ENCODE measurements at places on chromosomes 3 and 15.

DNA sequence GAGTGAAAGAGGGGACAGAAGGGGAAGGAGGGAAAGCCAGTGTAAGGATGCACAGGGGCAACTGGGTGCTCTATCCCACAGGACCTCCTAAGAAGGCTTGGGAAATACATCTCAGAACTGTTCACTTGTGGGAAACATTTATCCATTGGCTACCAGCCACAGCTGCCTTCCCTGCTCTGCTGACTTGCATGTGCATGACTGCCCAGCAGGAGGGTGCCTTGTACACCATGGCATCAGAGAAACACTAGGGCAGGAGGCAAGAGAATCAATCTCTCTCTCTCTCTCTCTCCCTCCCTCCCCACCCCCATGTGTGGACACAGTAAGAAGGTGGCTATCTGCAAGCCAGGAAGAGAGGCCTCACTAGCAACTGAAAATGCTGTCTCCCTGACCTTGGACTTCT lies 62.9 kb upstream of the ZBTB38 start:
- no peak for DNase-seq

GRCh38 chr15:91780387-91780786 lies 73.1 kb upstream of the SLCO3A1 start:
- no peak for DNase-seq

DNA sequence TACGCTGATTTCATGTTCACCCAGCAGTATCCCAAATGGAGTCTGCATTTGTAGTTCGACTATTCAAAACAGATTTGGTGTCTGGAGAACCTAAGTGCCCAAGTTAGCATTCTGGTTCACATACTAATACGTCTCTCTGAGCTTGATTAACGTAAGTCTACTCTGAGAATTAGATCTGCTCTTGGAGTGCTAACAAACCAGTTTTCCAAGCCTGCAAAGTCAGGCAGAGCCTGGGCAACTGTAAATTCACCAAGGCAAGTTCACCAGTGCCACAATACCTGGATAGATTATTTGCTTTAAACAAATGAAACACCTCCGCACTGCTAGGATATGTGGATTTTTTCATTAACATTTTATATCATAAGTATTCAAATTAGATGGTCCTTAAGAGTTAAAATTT lies 912.6 kb downstream of the ROBO1 start:
- no peak for DNase-seq

DNA sequence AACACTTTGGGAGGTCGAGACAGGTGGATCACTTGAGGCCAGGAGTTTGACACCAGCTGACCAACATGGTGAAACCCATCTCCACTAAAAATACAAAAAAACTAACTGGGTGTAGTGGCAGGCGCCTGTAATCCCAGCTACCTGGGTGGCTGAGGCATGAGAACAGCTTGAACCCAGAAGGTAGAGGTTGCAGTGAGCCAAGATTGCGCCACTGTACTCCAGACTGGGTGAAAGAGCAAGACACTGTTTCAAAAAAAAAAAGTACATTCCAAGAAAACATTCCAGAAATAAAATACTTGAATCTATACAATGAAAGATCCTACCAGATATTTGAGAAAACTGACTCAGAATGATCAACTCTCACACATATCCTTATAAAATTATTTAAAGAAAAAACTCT lies 30.4 kb downstream of the TFDP2 start:
- DNase-seq = no peak

- DNase-seq = no peak
Measured at GRCh38 chr15:75648156-75649000, 666 bp downstream of the SNX33 start.

GRCh38 chr3:196431181-196432136 lies 768 bp downstream of the UBXN7 start:
- no peak for DNase-seq

- DNase-seq = no peak
Measured at GRCh38 chr15:89825271-89825940, 10.8 kb upstream of the ANPEP start.

DNA sequence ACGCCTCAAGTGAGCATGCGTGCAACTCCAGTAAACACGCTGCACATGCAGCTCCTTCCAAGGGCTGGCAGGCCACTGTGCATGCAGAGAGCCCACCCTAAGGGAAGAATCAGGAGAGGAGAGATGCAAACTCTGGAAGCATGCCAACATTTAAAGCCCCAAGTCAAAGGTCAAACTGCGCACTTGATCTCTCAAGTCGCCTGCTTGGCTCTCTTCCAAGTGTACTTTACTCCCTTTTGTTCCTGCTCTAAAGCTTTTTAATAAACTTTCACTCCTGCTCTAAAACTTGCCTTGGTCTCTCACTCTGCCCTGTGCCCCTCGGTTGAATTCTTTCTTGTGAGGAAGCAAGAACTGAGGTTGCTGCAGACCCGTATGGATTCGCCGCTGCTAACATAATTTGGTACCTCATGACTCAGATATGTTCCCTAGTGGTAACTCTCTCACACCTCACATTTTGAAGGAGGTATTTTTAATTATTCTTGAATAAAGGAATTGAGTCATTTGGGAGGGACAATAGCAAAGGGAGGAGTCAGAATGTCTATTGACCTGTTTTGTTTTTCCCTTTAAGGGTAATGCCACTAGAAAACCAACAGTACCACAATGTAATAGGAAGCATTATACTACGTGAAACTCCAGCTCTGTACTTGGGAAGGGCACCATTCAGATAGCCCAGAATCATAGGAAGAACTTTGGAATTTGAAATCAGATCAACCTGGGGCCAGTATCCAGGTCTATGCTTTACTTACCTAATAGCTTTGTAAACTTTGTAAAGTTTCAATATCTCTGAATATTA lies 19.6 kb upstream of the DGKG start:
- DNase-seq = no peak

GRCh38 chr15:56923174-56923591 lies 4.7 kb downstream of the TCF12 start:
- DNase-seq = no peak

DNA sequence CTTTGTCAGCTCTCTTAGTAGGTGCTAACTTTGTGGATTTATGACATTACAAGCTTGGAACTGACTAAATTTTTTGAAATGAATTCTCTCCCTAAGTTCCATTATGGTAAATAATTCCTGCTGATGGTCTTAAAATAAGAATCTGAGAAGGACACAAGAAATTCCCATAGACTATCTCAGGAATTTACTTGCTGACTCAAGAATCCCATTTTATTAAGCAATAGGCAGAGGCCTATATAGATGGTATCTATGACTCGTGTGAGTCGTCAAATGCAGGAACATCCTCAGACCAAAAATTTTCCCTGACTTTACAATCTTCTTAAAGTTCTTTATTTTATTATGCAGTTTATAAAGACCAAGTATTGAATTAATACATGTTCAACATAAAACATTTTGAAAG lies 30.7 kb upstream of the CBLB start:
- no peak for DNase-seq

- no peak for DNase-seq
Measured at GRCh38 chr15:79978655-79979514, 7.9 kb upstream of the BCL2A1 start.

- DNase-seq = no peak
Measured at GRCh38 chr3:152350776-152351175, 82.0 kb downstream of the MBNL1 start.

- DNase-seq = no peak
Measured at GRCh38 chr3:154898443-154898842, 181.7 kb upstream of the MME start.

- no peak for DNase-seq
Measured at GRCh38 chr15:92846741-92847140, 53.4 kb upstream of the CHD2 start.

DNA sequence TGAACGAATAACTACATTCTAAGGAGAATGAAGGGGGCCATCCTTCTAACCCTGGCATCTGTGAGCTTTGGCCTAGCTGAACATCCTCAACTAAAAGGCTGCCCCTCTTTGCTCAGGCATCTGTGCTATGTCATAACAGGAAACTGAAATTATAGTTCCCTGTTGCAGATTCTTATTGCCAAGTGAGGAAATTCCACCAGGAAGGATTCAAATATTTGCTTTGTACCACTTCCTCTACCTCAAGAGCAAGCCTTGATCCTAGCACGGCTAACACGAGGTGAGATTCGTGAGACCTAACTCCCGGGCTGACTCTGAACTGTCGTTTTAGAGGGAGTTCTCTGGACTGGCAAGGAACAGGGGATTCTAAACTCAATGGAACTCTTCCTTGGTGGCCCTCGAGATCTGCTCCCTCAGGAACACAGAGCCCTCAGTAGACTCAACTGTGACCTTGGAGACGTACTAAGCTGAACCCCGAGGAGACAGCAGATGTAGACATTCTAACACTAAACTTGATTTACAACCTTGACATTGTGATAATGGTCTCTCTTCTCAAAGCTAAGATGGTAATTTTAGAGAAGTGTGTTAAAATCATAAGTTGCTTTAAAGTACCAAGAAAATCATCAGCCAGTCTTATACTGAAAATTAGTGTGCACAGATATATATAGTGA lies 4.2 kb downstream of the SPG21 start:
- DNase-seq = no peak

DNA sequence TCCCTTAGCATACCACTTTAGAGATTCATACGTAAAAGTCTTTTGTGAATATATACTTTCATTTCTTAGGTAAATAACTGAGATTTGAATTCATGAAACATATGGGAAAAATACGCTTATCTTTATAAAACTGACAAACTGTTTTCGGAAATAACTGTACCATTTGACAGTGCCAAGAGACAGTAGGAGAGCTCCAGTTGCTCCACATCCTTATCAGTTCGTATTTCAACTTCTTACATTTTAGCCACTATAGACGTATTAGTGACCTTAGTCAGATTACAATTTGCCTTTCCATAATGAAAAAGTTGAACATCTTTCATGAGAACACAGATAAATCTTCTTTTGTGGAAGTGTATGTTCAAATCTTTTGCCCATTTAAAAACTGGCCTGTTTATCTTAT lies 133.5 kb downstream of the NR2E3 start:
- DNase-seq = no peak

- DNase-seq = no peak
Measured at GRCh38 chr15:63156755-63157117, 541 bp downstream of the RPS27L start.

DNA sequence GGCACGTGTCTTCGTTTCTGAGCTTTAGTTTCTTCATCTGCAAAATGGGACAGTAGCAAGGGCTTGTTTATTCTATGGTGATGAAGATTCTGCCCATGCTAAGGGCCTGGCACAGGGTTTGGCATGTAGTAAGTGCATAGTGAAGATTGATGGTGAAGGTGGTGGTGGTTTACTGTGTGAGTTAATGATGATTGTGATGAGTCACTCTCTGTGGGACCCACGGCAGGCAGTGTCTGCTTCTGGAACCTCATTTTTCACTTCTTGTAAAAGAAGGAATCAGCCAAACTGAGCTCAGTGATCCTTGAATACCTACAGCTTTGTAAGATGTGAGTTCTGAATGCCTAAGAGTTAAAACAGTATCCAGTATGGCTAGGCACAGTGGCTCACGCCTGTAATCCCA lies 86.2 kb upstream of the LRTM1 start:
- DNase-seq = no peak

GRCh38 chr3:11847607-11848006 lies 922 bp upstream of the TAMM41 start:
- no peak for DNase-seq

DNA sequence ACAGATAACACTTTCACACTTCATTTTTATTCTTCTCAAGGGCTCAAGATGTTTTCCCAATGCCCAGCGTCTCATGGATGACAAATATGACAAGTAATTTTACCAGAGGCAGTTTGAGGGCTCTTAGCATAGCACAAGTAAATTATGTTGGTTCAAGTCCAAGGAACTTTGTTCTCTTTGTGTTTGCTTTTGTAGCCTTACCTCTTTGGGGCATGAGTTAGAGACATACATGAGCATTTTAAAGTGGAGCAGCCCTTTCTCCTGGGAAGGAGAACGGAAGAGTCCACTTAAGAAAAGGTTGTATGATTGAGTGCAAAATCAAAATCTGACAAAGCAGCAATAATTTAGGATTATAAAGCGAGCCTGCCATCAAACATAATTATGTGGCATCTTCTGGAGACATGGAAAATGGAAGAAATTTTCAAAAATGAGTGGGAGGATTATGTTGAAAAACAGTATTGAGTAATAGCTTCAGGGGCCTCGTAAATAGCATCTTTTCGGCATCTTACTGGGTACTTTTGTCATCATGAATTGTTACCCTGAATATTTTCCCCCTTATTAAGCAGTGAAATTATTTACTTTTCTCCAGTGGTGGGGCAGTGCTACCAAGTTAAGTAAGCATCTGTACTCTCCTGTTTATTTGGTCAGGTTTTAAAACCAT lies 65.9 kb downstream of the PGPEP1L start:
- no peak for DNase-seq

- DNase-seq = no peak
Measured at GRCh38 chr3:37456270-37456708, 281.9 kb upstream of the LRRFIP2 start.

GRCh38 chr3:18809640-18810305 lies 338.5 kb upstream of the KCNH8 start:
- DNase-seq = no peak

DNA sequence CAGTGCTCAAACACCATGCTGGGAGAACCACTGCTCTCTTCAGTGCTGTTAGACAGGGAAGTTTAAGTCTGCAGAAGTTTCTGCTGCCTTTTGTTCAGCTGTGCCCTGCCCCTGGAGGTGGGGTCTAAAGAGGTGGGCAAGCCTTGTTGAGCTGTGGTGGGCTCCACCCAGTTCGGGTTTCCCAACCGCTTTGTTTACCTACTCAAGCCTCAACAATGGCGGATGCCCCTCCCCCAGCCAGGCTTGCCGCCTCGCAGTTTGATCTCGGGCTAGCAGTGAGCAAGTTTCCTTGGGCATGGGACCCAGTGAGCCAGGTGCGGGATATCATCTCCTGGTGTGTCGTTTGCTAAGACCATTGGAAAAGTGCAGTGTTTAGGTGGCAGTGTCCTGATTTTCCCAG lies 670.2 kb upstream of the ALCAM start:
- DNase-seq = no peak

- no peak for DNase-seq
Measured at GRCh38 chr3:175713268-175713667, 854.1 kb downstream of the NAALADL2 start.

DNA sequence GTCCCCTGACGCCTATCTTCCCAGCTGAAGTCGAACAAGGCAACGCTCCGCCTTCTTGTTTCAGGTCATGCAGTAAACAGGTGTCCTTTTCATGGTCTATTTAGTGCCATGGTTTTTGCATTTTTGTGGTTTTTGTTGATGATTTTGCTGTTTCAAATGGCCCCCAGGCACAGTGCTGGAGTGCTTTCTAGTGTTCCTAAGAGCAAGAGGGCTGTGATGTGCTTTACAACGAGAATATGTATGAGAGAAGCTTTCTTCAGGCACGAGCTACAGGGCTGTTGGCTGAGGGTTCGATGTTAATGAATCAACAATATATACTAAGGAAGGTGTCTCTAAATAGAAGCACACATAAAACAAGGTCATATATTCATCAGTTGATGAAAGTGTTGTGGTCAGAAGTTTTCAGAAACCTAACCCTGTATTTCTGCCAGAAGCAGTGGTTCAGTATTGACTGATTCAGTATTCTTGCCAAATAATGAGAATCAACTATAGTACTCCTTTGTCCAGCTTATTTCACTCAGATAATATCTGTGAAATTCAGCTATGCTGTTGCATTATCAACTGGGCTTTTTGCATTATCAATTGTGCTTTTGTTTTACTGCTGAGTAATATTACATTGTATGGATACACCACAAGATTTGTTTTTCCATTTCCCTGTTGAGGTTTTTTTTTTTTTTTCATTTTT lies 18.5 kb downstream of the LIMD1 start:
- DNase-seq = no peak

- no peak for DNase-seq
Measured at GRCh38 chr3:151146071-151146730, 56.8 kb downstream of the GPR171 start.

- no peak for DNase-seq
Measured at GRCh38 chr15:85717212-85717611, 77.5 kb downstream of the KLHL25 start.

GRCh38 chr3:16788440-16789056 lies 96.2 kb upstream of the PLCL2 start:
- DNase-seq = no peak
